ENCODE measurements at places on chromosomes 1 and 21.

- DNase-seq, result no peak
Measured at GRCh38 chr1:200253774-200254495, 155.9 kb downstream of the ZNF281 start.

DNA sequence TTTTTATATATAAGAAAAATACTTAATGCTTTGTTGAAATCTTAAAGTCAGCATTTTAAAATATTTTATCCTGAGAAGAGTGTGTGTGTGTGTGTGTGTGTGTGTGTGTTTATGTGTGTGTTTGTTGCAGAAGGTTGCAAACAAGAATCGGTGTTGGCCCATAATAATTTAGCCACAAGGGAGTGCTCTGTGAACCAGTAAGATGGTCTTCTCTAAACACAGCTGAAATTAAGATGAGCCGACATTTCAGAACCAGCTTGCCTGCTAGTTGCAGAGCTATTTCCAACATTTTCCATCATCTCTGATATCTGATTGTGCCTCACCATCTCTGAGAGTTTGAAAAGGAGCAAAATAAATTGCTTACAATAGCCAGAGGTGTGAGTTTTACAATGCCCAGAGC lies 158.8 kb upstream of the SGIP1 start:
- no peak for DNase-seq

GRCh38 chr1:219664310-219665029 lies 51.6 kb upstream of the ZC3H11B start:
- DNase-seq, result no peak

DNA sequence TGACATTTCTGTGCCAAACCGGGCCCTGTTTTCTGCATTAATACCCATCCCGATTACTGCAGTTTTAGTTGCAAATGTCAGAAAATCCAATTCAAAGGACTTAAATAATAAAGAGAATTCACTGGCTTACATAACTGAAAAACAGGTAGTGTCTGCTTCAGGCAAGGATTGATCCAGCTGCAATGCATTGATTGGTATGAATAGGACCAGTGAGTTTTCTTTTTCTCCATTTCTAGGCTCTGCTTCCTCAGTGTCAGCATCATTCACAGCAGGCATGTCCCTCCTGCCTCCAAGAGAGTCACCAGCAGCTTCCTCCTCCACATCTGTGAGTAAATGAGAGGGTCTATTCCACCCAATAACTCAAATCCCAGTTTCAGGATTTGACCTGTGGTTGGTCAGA lies 33.7 kb upstream of the ACTL8 start:
- no peak for DNase-seq

- DNase-seq, result no peak
Measured at GRCh38 chr1:229089586-229090208, 181.2 kb upstream of the RAB4A start.

DNA sequence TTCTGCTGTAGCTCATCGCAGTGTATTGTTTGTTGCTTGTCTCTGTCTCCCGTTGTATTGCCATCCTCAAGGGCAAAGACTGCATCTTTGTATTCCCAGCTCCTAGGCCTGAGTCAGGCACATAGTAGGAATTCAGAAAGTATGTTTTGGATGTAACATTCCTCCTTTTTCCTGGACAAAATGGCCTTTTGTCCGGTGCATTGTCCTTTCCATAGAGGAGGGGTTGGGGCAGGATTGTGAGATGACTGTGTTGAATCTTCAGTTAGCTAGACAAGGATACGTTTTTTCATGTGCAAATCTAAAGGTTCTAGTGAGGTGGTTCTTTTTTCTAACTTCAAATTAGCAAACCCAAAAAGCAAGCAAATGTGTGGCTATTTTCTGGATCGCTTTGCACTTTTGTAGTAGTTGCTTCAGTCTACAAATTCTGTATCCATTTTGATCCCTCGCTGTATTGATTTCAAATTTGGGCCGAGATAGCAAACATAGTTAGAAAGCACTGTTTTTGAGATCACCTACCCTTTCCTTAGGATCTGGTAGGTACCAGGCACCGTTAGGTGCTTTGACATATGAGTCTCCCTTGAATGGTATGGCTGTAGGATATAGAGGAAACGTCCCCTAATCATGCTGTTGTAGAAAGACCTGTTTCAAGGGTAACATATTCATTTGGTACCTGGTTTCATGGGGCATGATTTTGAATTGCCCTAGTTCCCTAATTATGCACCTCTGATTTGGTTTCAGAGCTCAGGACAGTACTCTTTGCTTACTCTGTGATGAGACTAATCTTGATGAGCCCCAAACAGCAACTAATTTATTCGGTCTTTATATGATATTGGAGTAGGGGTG lies 1.2 kb downstream of the PPP1R8 start:
- no peak for DNase-seq

Measured in SIG-M5 (cell line).